ENCODE measurements at places on chromosomes 3 and 15.

DNA sequence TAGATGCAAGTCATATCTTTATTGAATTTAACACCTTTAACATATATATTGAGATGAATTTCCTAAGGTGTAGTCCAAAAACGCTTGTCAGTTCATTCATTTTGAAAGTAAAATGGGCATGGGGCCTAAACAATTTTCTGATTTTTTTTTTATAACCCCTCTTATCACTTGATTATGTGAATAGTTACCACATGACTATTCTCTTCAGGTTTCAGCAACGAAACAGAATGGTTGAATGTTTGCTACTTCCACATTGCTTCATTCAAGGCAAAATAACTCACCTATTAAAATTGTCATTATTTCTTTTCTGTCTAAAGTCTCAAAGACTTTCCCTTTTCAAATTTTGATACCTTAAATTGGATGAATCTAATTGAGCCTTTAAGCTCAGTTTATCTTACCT, 96.4 kb downstream of the MBNL1 start:
- no peak for DNase-seq

- DNase-seq: no peak
These were observed 128.7 kb downstream of the SNRK start for GRCh38 chr3:43415088-43415487.

DNA sequence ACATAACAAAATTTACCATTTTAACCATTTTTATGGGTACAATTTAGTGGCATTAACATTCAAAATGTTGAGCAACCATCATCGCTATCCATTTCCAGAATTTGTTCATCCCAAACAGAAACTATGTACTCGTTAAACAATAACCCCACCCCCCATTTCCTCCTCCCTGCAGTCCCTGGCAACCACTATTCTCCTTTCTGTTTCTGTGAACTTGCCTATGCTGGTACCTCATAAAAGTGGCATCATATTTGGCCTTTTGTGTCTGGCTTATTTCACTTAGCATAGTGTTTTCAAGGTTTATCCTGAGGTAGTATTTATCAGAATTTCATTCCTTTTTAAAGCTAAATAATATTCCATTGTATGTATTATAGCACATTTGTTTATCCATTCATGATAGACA, 32.4 kb downstream of the C3orf80 start:
- no peak for DNase-seq

DNA sequence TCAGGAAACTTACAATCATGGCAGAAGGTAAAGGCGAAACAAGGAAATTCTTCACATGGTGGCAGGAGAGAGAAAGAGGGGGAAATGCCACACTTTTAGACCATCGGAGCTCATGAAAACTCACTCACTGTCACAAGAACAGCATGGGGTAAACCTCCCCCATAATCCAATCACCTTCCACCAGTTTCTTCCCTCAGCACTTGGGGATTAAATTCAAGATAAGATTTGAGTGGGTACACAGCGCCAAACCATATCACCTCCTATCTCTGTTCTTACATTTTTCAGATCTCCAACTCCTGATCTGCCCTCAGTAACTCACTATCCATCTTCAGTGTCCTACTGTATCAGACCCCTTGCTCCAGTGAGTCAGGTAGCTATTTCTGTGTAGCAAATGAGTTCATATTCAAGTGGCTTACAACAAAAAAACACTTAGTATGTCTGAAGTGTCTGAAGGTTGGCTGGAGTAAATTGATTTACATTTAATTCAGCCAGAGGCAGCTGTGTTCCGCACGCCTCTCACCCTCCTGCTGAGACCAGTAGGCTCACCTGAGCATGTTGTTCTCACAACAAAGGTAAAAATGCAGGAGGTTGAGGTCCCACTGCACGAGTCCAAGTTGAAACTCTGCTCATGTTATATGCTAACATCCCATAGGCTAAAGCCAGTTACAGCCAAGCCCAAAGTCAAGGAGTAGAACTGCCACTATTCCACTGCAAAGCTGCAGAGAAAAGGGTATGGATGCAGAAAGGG, 180.7 kb upstream of the LMCD1 start:
- no peak for DNase-seq

- peak; percentile 22 for DNase-seq
These were observed 513 bp downstream of the SS18L2 start for GRCh38 chr3:42590989-42591756.

DNA sequence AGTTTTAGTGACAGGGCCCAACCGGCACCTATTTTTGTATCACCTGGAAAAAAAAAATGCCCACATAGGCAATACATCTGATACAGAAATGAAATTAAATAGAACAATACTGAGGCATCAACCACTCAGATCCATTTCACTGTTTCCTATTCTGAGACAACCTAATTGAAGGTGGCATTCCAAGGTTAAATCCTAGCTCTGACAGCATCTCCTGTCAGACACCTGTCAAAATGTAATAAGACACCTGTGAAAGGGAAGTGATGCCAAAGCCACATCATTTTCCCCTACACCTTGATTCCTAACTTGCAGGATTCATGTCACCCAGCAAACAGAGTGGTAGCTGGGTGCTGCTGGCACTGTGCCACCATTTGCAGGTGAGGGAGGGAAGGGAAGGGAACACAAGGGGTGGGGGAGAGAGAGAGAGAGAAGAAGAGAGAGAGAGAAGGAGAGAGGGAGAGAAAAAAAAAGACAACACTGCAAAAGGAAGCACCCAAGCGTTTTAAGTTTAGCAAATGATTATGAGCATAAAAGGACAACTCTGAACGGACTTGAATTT, 1044.6 kb upstream of the CFAP20DC start:
- no peak for DNase-seq

DNA sequence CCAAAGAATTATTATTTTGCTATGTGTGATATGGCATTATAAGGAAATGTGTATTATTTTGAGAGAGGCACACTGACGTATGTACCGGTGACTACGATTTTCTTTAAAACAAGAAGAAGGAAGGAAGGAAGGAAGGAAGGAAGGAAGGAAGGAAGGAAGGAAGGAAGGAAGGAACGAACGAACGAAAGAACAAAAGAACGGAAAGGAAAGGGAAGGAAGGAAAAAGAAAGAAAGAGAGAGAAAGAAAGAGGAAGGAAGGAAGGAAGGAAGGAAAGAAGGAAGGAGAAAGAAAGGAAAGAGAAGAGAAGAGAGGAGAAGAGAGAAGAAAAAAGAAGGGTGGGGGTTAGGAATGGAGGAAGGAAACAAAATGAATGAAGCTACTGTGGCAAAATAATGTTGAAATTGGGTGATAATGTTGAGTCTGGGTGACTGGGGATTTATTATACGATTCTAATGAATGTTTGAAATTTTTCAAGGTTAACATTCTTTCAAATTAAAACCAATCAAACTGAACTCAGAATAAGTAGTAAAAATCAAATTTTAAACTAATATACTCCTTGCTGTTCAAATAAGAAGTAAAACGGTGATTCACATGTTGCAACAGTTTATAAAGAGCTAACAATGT, 70.3 kb downstream of the PHC3 start:
- no peak for DNase-seq

GRCh38 chr15:99763827-99764226, 30.6 kb upstream of the LYSMD4 start:
- DNase-seq: no peak

DNA sequence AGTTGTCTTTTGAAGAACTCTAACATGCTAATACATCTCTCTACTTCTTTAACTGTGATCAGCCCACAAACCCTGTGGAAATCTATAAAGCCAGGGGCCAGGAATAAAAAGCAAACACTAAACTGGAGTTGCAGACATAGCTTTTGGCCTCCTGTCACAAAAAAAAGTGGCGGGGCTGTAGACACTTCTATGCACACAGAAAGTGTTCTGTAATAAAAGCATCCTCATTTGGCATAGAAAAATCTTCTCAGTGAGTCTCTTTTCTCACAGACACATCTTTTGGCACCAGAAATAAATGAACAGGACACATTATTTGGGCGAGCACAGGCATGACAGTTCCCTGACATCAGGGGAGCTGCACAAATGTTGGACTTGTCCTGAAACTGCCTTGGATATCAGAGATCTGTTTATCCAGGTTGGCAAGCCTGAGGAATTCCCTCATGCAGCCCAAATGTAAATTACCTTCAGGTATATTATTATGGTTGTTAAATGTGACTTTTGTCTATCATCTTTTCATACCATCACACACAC, 355.4 kb downstream of the FGF12 start:
- no peak for DNase-seq

GRCh38 chr15:45331972-45332371, 46.4 kb downstream of the GATM start:
- DNase-seq: no peak

- DNase-seq: peak; percentile 37
These were observed 10.8 kb downstream of the ASB14 start for GRCh38 chr3:57281715-57282114.

- no peak for DNase-seq
These were observed 30.1 kb upstream of the SLC22A13 start for GRCh38 chr3:38235466-38235865.

DNA sequence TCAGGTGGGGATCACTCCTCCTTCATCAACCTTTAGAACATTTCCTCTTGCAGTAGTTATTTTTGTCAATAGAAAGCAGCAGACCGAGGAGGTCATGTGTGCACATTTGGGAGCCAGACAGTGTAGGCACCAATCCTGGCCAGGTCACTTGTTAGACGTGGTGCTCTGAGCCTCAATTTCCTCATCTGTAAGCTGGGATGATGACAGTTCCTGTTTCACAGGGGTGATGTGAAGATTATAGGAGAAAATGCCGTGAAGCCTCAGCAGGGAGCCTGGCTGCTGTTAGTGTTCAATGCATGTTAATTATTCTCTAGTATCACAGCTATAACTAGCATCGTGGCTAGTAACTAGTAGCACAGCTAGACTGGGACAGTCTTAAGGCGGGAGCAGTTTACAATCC, 64.7 kb downstream of the ATP2B2 start:
- no peak for DNase-seq

GRCh38 chr3:119555309-119555735, 4.1 kb downstream of the CD80 start:
- DNase-seq: no peak

- DNase-seq: no peak
These were observed 161.6 kb upstream of the ANKRD28 start for GRCh38 chr3:15959434-15959811.

GRCh38 chr3:43345877-43346276, 59.5 kb downstream of the SNRK start:
- DNase-seq: peak; percentile 83

GRCh38 chr3:142902356-142902755, 13.5 kb upstream of the PCOLCE2 start:
- DNase-seq: no peak

GRCh38 chr3:171459137-171459941, 866 bp downstream of the TNIK start:
- peak; percentile 37 for DNase-seq

DNA sequence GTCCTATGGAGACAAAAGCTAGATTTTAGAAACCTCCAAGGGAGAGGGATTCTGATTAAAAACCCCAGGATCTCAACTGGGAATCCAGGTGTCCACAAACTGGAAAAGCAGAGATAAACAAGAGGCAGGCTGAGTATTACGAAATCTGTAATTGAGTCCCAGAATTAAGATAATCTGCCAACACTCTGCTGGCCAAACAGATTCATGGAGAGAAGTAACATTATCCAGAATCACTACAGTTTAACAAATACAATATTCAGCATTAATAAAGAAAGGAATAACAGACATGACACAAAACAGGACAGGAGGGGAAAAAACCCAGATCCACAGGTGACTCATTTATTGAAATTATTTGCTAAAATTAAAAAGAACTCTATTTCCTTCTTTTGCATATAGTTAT, 227.2 kb upstream of the NANOGP8 start:
- DNase-seq: no peak

GRCh38 chr15:84975871-84976351, 5.7 kb upstream of the PDE8A start:
- no peak for DNase-seq

DNA sequence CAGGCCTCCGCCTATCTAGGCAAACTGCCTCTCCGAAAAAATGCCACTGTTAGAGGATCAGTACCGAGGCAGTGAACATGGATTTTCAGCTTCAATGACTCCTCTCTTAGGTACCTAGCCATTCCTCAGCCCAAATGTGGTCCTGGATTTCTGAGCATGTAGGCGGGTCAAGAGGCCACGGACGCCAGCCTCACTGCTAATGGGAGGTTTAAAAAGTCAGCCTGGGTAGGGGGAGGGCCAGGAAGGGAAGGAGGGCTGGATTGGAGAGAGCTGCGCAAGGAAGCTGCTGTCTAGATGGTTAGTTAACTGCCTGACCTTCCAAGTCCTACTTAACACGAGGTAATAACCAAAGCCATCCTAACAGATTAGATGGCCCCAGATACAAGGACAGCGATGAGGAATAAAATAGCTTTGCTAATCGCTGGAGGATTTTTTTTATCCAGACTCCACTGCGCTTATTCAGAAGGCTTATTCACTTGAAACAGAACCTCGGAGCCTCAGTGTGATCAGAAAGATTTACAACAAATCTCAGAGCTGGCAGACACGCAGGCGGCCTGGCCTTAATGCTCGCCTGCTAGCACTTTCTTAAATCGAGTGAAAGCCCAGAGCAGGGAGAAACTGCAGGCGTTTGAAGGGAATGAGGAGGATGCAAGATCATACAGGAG, 34.3 kb downstream of the TLE3 start:
- DNase-seq: no peak

DNA sequence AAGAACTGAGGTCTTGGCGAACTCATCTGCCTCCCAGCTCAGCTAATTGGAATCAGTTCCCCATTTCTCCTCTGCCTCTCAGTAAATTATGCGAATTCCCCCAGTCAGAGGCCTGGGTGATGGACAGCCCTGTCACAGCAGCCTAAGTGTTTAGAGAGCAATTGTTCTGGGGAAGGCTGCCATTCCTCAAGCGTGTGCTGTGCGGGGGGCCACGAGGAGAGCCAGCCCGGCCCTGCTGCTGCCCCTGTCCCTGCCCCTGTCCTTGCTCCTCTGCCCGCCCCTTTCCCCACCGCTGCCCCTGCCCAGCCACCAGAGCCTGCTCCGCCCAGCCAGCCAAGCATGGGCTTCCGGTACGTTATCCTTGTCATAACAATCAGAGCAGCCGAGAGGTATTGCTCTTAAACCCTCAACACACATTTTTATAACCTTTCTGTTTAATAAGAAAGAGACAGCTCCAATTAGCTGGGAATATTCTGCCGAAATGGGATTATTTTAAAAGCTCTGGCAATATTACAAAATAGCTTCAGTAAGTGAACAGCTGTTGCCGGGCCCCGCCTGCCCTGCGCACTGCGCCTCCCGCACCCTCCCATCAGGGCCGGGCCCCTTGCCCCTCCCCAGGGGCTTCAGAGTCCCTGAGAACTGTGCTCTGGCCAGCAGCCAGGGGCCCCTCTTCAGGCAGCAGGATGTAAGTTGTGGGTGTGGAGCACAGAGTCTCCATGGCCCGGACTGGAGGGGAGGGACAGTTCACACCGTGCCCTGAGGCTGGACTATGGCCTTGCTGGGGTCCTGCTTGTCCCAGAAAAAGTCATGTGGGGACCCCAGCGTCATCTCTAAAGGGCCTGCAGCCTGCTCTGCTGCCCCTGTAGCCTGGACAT, 12.4 kb upstream of the CACNA2D2 start:
- peak; percentile 18 for DNase-seq
